Naive thymus-derived CD8-positive, alpha-beta T cell (primary cell): ENCODE measurements at places on chromosomes 6 and 20.

GRCh38 chr6:161273274-161273751, 548 bp downstream of the AGPAT4 start:
- peaks cover 6% of the 10 kb centered on the region for H3K27me3 ChIP-seq
- peak overlapping the region; percentile 99 for H3K27ac ChIP-seq
- H3K4me3 ChIP-seq = peak overlapping the region; percentile 87
- H3K4me1 ChIP-seq = peaks cover 15% of the 10 kb centered on the region
- DNase-seq = peak; percentile 4
- no peaks in the 10 kb centered on the region for H3K36me3 ChIP-seq

GRCh38 chr6:148464319-148465010, 121.8 kb downstream of the SASH1 start:
- peaks cover 4% of the 10 kb centered on the region for H3K27me3 ChIP-seq
- peak; percentile 30 for DNase-seq
- peaks cover 7% of the 10 kb centered on the region for H3K4me1 ChIP-seq
- no peak overlapping the region for H3K27ac ChIP-seq
- H3K4me3 ChIP-seq = no peak overlapping the region

- no peak overlapping the region for H3K27ac ChIP-seq
- DNase-seq = no peak
- H3K27me3 ChIP-seq = peaks cover 10% of the 10 kb centered on the region
- no peak overlapping the region for H3K4me3 ChIP-seq
- H3K36me3 ChIP-seq = peaks cover 4% of the 10 kb centered on the region
- H3K4me1 ChIP-seq = no peaks in the 10 kb centered on the region
Measured at GRCh38 chr6:159916752-159917151, 26.0 kb downstream of the MAS1 start.

GRCh38 chr6:141050471-141050870, 1082.3 kb upstream of the GJE1 start:
- H3K27me3 ChIP-seq = peaks cover 3% of the 10 kb centered on the region
- H3K4me1 ChIP-seq = no peaks in the 10 kb centered on the region
- H3K36me3 ChIP-seq = no peaks in the 10 kb centered on the region
- H3K4me3 ChIP-seq = no peak overlapping the region
- DNase-seq = no peak

DNA sequence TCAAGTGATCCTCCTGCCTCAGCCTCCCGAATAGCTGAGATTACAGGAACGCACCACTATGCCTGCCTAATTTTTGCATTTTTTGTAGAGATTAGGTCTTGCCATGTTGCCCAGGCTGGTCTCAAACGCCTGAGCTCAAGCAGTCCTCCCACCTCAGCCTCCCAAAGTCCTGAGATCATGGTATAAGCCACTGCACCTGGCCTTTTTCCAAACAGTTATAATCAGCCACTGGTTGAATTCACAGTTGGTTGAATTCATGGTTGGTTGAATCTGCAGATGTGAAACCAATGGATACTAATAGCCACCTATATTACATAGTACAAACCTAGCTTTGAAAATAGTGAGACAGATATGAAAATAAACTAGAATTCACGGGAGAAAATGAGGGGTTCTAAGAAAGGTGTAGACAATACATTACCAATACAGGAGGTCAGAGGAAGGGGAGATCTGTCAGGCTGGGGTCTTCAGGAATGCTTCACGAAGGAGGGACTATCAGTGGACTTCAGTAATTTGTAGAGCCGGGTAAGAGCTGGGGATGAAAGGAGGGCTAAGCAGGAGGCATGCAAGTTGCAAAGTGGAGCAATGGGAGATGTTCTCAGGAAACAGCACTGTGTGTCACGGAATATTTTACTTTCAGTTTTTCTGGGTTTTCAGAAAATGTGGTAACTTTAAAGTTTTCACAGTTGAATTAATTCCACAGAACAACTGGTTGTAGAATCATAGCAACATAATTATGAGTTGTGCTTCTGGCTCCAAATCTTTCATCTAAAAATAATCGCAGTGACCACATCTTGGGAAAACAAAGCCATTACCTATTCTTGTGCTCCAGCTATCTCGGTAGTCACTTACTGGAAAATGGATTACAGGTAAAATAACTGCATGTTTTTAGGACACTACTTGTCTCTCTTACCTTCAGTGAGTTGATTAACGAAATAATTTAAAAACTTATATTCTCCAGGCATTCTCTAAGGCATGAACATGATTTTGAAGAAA, 12.9 kb upstream of the CEP85L start:
- DNase-seq = no peak
- H3K27me3 ChIP-seq = no peaks in the 10 kb centered on the region
- H3K36me3 ChIP-seq = peaks cover 4% of the 10 kb centered on the region
- peak overlapping the region; percentile 98 for H3K27ac ChIP-seq
- H3K4me1 ChIP-seq = peaks cover 77% of the 10 kb centered on the region

- DNase-seq = no peak
- no peak overlapping the region for H3K4me3 ChIP-seq
- H3K4me1 ChIP-seq = no peaks in the 10 kb centered on the region
- no peaks in the 10 kb centered on the region for H3K36me3 ChIP-seq
- H3K27ac ChIP-seq = no peak overlapping the region
Measured at GRCh38 chr6:76043690-76044089, 28.8 kb downstream of the IMPG1 start.

- H3K4me1 ChIP-seq = no peaks in the 10 kb centered on the region
- no peaks in the 10 kb centered on the region for H3K36me3 ChIP-seq
- no peak for DNase-seq
- no peaks in the 10 kb centered on the region for H3K27me3 ChIP-seq
- H3K27ac ChIP-seq = no peak overlapping the region
Measured at GRCh38 chr6:52731719-52732118, 31.6 kb downstream of the GSTA2 start.

- peak overlapping the region; percentile 95 for H3K27ac ChIP-seq
- peaks cover 66% of the 10 kb centered on the region for H3K4me1 ChIP-seq
- no peak for DNase-seq
- peaks cover 2% of the 10 kb centered on the region for H3K36me3 ChIP-seq
- H3K4me3 ChIP-seq = peak overlapping the region; percentile 99
- no peaks in the 10 kb centered on the region for H3K27me3 ChIP-seq
Measured at GRCh38 chr20:33400812-33401183, 521 bp downstream of the CDK5RAP1 start.

- H3K4me1 ChIP-seq = no peaks in the 10 kb centered on the region
- no peak overlapping the region for H3K4me3 ChIP-seq
- H3K36me3 ChIP-seq = peaks cover 19% of the 10 kb centered on the region
- no peak overlapping the region for H3K27ac ChIP-seq
- no peak for DNase-seq
Measured at GRCh38 chr6:122569230-122569771, 40.9 kb upstream of the PKIB start.

DNA sequence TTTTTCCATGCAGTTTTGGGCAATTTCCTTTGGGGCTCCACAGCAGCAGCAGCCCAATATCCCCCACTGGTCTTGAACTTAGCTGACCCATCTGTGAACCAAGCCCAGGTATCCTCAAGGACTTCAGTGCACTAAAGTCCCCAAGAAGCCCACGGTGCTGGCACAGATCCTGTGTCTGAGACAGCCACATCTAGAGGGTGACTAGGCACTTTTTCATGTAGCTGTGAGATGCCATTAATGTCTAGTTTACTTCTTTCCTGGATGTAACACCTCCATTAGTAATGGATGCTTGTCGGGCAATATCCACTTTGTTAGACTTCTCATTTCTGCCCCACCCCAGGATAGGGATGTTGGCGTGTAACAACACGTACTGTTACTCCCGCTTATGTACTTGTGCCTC, 176.2 kb upstream of the PROKR2 start:
- DNase-seq = no peak

GRCh38 chr6:107064579-107065065, 36.6 kb downstream of the MTRES1 start:
- H3K27me3 ChIP-seq = no peaks in the 10 kb centered on the region
- DNase-seq = peak; percentile 8
- H3K4me3 ChIP-seq = peak overlapping the region; percentile 14
- H3K27ac ChIP-seq = no peak overlapping the region
- H3K4me1 ChIP-seq = peaks cover 24% of the 10 kb centered on the region

DNA sequence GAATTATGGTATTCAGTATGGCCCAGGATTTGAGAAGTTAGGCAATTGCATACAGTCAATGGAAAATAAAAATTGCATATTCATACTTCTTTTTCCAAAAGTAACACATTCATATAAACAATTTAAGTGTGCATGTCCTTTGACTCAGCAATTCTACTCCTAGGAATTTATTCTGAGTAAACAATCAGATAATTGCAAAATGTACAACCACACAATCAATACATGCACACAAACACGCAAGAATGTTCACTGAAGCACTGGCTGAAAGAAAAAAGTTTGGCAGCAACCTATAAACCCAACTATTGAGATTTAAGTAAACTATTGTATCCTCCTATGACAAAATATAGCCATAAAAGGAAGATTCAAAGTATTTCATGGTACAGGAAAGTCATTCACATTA, 1.6 kb downstream of the CYP39A1 start:
- H3K36me3 ChIP-seq = no peaks in the 10 kb centered on the region
- H3K27me3 ChIP-seq = peaks cover 30% of the 10 kb centered on the region
- no peak overlapping the region for H3K27ac ChIP-seq
- H3K4me1 ChIP-seq = peaks cover 12% of the 10 kb centered on the region

- peaks cover 18% of the 10 kb centered on the region for H3K4me1 ChIP-seq
- no peaks in the 10 kb centered on the region for H3K36me3 ChIP-seq
- peak overlapping the region; percentile 86 for H3K27ac ChIP-seq
- H3K27me3 ChIP-seq = no peaks in the 10 kb centered on the region
Measured at GRCh38 chr6:2760882-2761842, 4.0 kb upstream of the WRNIP1 start.

GRCh38 chr20:16711661-16712258, 18.1 kb upstream of the SNRPB2 start:
- no peaks in the 10 kb centered on the region for H3K36me3 ChIP-seq
- H3K27ac ChIP-seq = no peak overlapping the region
- H3K4me1 ChIP-seq = peaks cover 29% of the 10 kb centered on the region
- DNase-seq = no peak

DNA sequence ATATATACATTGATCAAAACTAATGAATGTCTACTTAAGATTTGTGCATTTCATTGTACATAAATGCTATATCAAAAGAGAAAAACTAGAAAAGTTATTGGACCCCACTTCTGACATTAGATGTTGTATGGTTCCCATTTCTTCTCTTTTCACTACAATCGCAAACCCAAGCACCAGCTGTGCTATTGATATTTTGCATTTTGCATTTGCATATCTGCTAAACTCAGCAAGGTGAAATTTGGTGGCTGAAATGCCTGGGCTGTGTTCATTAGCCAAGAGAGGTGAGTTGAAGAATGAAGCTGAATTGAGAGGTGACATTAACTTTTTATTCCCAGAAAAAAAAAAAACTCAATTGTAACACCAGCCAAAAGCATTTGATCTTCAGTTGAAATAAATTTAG, 232.1 kb upstream of the TENT5A start:
- H3K4me3 ChIP-seq = no peak overlapping the region
- no peaks in the 10 kb centered on the region for H3K4me1 ChIP-seq
- H3K36me3 ChIP-seq = no peaks in the 10 kb centered on the region

- peaks cover 7% of the 10 kb centered on the region for H3K36me3 ChIP-seq
- H3K27me3 ChIP-seq = peaks cover 5% of the 10 kb centered on the region
- H3K4me3 ChIP-seq = no peak overlapping the region
- no peak for DNase-seq
- H3K4me1 ChIP-seq = peaks cover 19% of the 10 kb centered on the region
Measured at GRCh38 chr6:13417954-13418353, 69.4 kb downstream of the GFOD1 start.

DNA sequence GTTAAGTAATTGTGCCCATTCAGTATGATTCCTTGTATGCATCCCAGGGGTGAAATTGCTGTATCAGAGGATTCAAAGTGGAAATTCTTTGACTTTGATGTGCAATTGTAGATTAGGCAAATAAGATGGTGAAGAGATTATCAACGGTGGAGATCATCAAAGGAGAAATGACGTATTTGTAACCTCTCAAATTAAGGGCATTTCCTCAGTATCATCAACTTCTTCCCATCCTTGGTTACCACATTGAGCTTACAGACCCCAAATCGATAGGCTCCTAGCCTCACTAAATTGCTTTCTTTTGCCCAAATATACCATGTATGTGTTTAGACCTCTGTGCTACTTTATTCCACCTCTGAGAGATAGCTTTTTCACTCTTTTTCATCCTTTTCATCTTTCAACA, 213.1 kb upstream of the ZFP64 start:
- H3K36me3 ChIP-seq = peaks cover 8% of the 10 kb centered on the region
- no peak for DNase-seq
- peak overlapping the region; percentile 98 for H3K27ac ChIP-seq
- peaks cover 32% of the 10 kb centered on the region for H3K4me1 ChIP-seq
- no peaks in the 10 kb centered on the region for H3K27me3 ChIP-seq

- H3K27me3 ChIP-seq = peaks cover 15% of the 10 kb centered on the region
- no peak for DNase-seq
- no peak overlapping the region for H3K4me3 ChIP-seq
Measured at GRCh38 chr20:53190225-53190624, 218.1 kb downstream of the TSHZ2 start.

- DNase-seq = no peak
- H3K36me3 ChIP-seq = no peaks in the 10 kb centered on the region
- no peak overlapping the region for H3K27ac ChIP-seq
- no peaks in the 10 kb centered on the region for H3K27me3 ChIP-seq
Measured at GRCh38 chr6:136333824-136334464, 44.3 kb upstream of the BCLAF1 start.

DNA sequence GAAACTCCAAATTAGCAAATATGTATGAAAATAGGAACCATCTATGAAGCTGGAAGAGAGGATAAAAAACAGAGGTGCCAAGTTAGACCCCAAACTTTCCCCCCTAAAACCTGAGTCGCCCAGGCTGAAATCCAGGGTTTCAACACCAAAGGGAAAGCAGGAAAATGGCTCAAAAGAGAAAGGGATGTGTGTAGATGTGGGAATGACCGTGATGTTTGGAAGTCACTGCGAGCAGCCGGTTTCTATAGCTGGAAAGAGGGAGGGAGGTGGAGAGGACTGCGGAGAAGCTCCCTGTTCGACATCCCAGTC, 4.5 kb downstream of the RING1 start:
- peaks cover 82% of the 10 kb centered on the region for H3K4me1 ChIP-seq
- peak overlapping the region; percentile 91 for H3K27ac ChIP-seq
- H3K4me3 ChIP-seq = peak overlapping the region; percentile 87
- DNase-seq = no peak
- no peaks in the 10 kb centered on the region for H3K27me3 ChIP-seq

DNA sequence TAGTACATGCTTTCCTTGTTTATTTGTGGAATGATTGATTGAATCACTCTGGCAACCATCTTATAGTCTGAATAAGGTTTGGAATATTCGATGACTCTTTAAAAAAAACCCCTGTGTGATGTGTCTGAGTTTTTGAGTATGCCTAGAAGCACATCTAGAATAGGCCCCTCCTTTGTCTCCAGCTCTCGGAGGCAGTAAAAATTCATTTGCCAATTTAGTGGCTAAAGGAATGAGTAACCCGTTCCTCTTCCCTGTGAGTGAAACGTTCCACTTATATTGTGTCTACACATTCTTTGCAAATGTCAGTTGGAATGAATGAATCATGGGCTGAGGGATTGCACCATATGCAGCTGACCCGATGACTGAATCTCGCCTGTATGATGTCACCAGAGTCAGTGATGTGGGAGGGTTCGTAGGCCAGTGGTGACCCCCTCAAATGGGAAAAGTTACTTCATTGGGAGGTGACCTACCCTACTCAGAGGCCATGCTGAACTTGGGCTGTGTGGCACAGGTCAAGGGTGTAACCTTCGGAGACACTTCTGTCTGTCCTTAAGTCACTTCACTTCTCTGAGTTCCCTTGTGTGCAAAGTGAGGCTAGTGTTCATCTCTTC, 21.6 kb downstream of the MOCS3 start:
- peak overlapping the region; percentile 37 for H3K27ac ChIP-seq
- H3K4me1 ChIP-seq = peaks cover 5% of the 10 kb centered on the region
- peaks cover 18% of the 10 kb centered on the region for H3K27me3 ChIP-seq
- no peak overlapping the region for H3K4me3 ChIP-seq
- no peaks in the 10 kb centered on the region for H3K36me3 ChIP-seq
- DNase-seq = no peak

GRCh38 chr6:35754452-35755277, 17.8 kb downstream of the ARMC12 start:
- no peak overlapping the region for H3K4me3 ChIP-seq
- DNase-seq = no peak
- H3K27me3 ChIP-seq = peaks cover 12% of the 10 kb centered on the region
- H3K36me3 ChIP-seq = no peaks in the 10 kb centered on the region
